ENCODE measurements at places on chromosomes 6 and 20.

DNA sequence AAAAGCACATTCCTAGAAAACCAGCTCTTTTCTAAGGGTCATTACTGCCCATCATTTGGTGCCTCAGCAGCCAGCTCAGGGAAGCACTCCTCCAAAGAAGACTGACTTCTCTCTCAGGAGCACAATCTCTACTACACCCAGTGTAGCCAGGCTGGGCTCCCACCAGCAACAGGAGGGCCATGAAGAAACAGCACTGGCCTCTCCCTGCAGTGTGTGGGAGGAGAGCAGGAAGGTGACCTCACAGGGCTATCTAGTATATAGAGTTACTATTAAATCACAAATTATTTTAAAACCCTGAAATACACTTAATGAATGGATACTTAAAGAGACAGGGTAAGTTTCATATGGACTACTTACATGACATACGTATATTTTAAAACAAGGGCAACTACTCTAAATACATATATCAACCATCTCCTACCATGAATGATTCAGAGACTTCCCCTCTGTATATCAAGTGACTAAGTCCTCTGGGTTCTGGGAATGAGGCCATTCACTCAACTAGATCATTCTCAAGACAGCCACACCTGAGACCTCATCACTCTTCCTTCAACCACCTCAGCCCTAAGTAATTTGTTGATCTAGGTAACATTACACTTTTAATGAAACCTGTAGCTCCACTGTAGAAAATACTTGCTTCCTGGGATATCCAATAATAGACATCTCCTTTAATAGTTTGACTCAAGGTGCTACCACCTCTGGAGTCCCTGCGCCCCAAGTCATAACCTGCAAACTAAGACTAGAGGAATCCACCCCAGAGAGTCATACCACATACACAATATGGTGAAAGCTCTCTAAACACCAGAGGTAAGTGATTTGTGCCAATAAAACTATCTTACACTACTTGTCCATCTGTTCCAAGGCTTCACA, 25.2 kb downstream of the TBX18 start:
- no peak for DNase-seq

- no peak for DNase-seq
These were observed 32.9 kb upstream of the ZBTB24 start for GRCh38 chr6:109515781-109516409.

DNA sequence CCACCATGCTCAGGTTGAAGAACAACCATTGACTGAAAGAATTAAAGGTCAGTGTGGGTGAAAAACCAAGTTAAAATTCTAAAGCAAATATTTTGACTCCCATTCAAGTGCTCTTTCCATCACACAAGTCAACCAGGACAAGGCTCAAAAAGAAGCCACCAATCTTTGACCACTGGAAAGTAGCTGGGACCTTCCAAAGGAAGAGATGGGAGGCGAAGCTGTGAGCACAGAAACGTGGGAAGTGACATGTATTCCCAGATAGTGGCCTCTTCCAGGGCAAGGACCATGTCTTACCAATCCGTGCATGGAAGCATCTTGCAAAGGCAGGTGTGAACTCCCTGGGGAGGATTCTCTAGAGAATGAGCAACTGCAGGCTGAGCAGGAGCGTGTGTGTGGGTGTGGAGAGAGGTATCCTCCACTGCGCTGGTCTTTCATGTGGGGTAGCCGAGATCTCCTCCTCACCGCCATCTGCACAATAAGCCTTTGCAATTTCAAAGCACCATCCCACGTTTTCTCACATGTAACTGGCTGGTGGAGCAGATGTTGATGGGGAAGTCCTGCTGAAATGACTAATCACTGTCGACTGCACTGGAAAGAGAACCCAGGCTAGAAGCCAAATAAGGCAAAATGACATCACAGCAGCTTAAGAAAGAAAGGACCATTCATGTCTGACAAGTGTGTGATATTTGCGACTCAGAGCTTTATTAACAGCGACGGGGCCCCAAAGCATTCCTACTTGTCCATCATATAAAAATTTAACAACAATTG, 189.4 kb upstream of the RREB1 start:
- DNase-seq: peak; percentile 56

DNA sequence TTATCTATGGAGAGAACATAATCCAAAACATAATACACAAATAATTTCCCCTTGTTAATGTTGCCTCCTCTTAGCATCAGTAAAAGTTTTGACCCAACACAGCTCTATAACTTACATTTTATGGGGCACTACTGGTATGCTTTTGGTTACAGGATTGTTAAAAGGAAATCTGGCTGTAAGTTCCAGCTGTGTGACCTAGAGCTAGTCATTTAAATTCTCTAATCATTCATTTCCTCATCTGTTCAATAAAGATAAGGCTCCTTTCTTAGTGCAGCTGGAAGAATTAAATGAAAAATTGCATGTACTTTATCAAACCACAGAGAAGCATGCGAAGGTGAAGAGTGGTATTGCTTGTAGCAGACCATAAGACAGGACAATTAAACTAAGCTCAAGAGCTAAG, 4.6 kb downstream of the SLC17A2 start:
- DNase-seq: no peak

GRCh38 chr20:42027746-42028268, 409.6 kb upstream of the CHD6 start:
- DNase-seq: no peak

DNA sequence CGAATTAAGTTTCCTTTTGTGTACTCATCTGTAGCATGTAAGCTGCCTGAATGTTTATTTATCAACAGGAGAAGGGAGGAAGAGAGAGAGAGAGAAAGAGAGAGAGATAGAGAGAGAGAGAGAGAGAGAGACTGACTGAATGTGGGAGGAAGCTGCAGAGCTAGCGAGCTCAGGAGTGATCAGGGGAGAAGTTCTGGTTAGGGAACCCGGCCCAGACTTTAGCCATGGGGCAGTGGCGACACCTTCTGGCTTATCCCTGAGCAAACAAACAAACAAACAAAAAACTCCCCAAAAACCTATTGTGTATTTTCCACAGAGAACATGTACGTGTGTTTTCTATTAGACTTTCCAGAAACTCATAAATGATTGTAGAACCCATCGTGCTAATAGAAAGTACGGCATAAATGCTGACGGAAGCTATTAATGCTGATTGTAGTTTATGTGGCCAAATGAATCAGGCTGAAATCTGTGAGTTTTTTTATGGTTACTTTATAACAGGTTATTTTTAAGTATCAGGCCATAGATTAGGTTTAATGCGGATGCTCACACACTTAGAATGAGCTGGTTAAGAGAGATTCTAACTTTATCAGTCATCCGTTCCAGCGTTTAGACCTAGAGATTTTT, 92.8 kb downstream of the CLIC5 start:
- DNase-seq: peak; percentile 25

DNA sequence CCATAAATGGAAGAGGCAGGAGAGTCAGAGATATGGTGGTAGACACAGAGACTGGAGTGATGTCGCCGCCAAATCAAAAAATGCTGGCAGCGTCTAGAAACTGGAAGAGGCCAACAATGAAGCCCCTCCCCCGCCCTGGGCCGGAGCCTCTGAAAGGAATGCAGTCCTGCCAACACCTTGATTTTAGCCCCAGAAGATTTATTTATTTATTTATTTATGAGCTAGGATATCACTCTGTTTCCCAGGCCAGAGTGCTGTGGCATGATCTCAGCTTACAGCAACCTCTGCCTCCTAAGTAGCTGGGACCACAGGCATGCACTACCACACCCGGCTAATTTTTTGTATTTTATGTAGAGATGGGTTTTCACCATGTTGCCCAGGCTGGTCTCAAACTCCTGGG, 82.6 kb upstream of the CCDC167 start:
- no peak for DNase-seq

DNA sequence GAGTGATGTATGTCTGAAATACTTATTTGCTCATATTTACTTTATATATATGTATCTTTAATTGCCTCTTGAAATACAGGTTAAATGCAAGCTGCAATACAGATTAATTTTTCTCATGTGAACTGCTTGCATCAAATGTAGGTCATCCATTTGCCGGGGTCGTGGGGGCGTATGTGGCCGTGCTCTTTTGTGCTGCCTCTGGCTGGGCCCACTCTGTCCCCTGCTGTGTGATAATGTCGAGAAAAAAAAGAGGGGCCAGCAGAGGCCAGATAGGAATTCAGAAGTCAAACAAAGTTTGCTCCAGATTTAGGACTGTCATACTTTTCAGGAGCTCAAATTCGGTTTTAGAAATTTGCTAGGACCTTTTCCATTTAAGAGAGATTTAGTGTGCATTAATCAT, 459.6 kb upstream of the SOX4 start:
- DNase-seq: no peak

Data from activated CD4-positive, alpha-beta T cell treated with anti-CD3 and anti-CD28 coated beads, Interleukin-2, amount 50 U/mL, for 4 hours (primary cell).